A172 (cell line): ENCODE measurements at places on chromosomes 1 and 21. TPM values are rescaled to one million over a fixed set of nuclear protein-coding genes. Genes with fewer than 3 reads are reported as not detected.

KCNE1 gene
- 0.21 TPM in 1 of 2 replicates, not detected in the other for total RNA-seq

FALEC gene
- 0.55 TPM in 1 of 2 replicates, not detected in the other for total RNA-seq

SLC35F3 gene
- not detected in 2 replicates for total RNA-seq

CD247 gene
- total RNA-seq: 0.26 TPM in 1 of 2 replicates, not detected in the other

LRRC39 gene
- not detected in 2 replicates for total RNA-seq

PLA2G2A gene
- not detected in 2 replicates for total RNA-seq

DYNLT5 gene
- total RNA-seq: not detected in 2 replicates

OPRD1 gene
- not detected in 2 replicates for total RNA-seq

DNA sequence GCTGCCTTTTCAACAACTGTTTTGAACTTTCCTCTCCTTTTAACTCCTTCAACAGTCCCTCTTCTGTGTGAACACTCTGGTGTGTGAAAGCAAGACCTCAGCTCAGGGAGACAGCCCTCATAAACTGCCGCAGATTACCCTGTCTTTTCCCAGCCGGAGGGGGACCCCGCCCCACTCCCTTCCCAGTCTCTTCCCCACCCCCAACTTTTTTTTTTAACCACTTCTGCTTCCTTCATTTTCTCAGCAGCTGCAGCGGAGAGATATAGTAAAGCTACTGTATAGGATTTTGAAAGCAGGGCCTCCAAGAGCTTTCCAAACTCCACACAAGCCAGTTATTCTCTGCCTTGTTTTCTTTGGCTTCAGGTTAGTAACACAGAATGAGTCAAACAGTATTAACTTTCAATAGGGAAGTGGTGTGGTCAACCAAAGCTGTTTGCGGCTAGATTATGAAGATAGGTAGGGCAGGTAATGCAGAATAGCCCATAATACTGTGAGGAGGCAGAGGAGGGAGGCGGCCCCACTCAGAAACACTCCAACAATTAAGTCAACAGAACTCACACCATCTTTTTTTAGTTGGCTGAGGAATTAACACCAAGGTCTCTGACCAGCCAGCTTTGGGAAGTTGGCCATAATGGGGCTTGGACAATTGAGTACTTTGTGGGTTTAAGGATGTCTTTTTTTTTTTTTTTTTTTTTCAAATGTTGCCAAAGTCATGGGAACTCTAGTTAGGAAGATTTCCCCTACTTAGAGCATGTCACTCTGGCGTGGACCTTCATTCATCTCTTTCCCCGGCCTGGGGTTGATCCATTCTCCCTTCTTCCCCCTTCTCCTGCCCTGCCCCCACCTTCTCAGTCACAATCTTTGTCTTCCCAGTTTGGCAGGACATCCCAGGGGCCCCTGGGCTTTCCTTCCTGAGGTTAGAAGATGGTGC lies 177.0 kb downstream of the CLIC6 start:
- DNase-seq: peak; percentile 87

DNA sequence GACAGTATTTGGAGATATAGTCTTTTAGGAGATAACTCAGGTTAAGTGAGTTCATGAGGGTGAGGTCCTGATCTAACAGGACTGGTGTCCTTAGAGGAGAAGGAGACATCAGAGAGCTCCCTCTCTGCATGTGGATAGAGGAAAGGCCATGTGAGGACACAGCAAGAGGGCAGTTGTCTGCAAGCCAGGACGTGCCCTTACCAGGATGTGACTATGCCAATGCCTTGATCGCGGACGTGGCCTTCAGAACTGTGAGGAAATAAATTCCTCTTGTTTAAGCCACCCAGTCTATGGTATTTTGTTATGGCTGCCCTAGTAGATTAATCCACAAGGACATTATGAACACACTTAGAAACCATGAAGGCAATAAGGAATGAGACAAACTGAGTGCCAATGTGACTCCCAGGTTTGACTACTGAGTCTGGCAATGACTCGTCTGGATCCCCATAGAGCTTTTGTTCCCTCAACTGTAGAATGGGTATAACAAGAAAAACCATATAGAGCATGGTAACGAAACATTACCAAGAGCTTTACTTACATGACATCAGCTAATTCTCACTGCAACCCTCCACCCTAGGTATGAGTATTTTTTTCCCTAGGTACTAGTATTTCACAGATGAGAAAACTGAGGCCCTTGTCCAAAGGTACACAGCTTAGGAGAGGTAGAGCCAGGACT lies 6.5 kb downstream of the URB1 start:
- no peak for DNase-seq

GRCh38 chr1:168328731-168329364 lies 48.2 kb downstream of the TBX19 start:
- DNase-seq: no peak

GRCh38 chr1:116150368-116150767 lies 39.2 kb downstream of the MAB21L3 start:
- no peak for DNase-seq

DNA sequence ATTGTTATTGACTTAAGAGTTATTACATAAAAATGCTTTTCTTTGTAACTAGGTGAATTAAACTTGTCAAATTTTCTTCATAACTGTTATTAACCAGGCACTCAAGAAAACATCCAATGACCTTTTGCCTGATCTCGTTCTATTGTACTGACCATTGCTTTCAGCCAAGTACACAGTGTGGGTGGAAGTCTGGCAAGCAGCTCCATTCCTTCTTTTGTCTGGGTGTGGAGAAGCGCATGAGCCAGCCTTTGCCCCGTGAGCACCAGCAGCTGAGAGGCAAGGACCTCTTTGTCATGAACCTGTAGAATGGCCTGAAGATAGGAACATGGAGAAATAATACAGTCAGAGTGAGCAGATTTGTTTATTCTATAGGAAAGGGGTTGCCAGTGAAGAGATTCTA lies 57.5 kb downstream of the IARS2 start:
- no peak for DNase-seq

DNA sequence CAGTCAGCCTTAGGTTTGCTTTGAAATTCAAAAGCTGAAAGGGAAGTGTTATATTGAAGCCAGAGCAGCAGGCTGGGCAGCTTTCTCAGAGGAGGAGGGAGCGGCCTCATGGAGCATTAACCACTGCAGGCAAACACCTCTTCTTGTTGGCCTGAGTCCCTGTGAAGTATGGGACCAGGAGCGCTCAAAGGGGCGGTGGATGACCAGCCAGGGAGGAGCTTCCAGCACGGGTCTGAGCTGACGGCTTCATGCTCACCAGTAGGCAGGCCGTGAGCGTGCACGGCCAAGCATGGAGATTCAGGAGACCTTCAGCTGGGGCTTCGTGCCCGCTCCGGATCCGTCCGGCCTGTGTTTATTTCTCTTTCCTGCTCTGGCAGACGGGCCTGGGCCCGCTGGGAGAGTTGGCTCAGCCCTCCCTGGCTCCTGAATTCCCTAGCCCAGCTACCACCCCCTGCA lies 245.2 kb downstream of the TRABD2B start:
- DNase-seq: no peak

DNA sequence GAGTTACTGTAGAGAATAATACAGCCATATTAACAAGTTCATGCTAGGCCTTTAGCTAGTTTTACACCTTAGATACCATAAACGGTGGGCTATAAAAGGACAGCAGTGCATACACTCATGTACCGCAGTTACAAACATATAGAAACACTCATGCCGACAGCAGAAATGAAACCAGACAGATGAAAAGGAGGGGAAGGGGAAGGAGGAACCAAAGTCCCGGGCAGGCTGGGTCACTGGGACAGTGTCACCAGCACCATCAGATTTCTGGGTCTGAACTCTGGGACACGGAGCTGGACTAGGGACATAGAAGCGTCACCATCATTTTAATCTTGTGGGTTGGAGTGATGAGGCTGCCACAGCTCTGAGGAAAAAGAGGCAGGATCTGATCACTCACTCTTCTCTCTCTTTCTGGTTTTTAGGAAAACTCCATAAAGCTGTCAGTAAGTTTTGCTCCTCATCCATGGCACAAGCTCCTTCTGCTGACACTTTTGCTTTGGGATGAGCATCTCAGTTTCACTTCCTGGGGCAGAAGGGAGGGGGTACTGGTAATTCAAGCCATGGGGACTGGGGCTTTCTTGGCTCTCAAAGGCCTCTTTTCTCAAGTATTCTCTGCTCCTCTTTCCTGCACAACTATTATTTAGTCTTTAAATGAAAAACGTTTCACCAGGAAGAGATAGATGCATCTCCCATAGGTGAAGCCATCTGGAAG lies 7.8 kb upstream of the ZNF691 start:
- DNase-seq: no peak

DNA sequence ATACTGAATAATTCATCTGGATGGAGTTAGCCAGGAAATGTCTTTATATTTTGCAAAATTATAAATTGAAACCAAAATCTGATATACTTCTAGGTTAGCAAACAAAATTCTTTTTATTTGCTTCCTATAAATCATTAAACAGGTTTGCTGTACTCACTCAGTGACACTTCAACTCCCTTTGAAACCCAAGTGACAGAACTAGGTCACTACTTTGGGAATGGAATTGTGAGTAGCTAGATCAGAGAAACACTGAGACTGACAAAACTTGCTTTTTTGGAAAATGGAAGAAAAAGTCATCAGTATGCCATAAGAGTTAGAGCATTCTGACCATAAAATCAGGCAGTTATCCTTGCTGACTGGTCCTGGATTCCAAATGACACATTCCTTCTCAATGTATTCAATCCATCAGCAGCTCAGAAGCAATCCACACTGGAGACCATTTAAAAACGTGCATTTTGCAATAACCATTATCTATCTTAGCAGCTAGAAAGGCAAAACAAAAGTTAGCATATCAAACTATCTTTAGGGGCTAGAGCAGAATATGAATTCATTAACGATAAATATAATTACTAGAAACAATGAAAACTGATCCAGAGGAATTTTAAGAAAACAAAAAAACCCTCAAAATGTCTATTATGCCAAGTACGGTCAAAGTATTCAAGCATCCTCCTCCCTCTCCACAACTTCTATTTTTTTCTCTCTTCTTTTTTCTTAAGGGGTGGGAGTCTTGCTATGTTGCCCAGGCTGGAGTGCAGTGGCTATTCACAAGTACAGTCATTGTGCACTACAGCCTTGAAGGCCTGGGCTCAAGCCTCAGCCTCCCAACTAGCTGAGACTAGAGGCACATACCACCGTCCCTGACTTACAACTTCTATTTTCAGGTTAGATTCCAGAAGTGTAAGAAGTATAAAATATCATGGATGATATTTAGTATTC lies 60.1 kb downstream of the HNRNPR start:
- peak; percentile 19 for DNase-seq

GRCh38 chr1:53196485-53197290 lies at the start of gene CPT2:
CPT2 (plus strand) TSS chr1:53196824; CDS start chr1:53196944, 120 bp downstream.
- peak; percentile 85 for DNase-seq

- DNase-seq: peak; percentile 79
These were observed 59.8 kb upstream of the MORC3 start for GRCh38 chr21:36260030-36260787.
